ENCODE measurements at places on chromosomes 2 and 18. TPM values are rescaled to one million over a fixed set of nuclear protein-coding genes. Genes with fewer than 3 reads are reported as not detected.
A peak's percentile ranks its signal among the peaks of the same experiment; 100 is the strongest.

EN1 gene
- not detected for polyA plus RNA-seq

GYPC gene
- 103 TPM for polyA plus RNA-seq

GRCh38 chr2:240953426-240954410, 44.7 kb upstream of the SNED1 start:
- H3K36me3 ChIP-seq = no peaks in the 10 kb centered on the region
- no peak overlapping the region for H3K4me3 ChIP-seq
- H3K27ac ChIP-seq = no peak overlapping the region
- H3K4me1 ChIP-seq = peaks cover 6% of the 10 kb centered on the region
- H3K27me3 ChIP-seq = peaks cover 36% of the 10 kb centered on the region

DNA sequence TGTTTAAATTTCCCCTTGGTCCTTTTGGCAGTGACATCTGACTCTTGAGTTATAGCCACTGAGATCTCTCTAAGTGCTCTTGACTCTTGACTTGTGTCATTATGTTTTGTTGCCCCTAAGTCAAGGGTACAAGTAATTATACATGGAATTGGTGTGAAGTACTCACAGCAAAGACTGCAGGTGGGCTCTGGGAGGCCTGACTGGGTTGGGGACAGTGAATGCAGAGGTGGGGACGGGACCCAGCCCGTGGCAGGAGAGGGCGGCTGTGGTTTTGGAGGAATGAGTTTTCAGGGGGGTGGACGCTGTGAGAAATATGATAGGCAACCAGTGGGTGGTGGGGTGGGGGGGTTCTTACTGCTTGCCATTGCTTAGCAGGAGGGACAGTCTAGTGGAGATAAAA, 97.8 kb downstream of the NCK2 start:
- H3K4me1 ChIP-seq = peaks cover 3% of the 10 kb centered on the region
- H3K27ac ChIP-seq = no peak overlapping the region
- no peaks in the 10 kb centered on the region for H3K36me3 ChIP-seq

- no peak overlapping the region for H3K4me3 ChIP-seq
- DNase-seq = peak; percentile 68
- H3K4me1 ChIP-seq = peaks cover 3% of the 10 kb centered on the region
- H3K27ac ChIP-seq = no peak overlapping the region
These were observed 35.8 kb upstream of the CACNB4 start for GRCh38 chr2:152134488-152135280.

GRCh38 chr2:196586511-196586991, 53.0 kb upstream of the CCDC150 start:
- no peaks in the 10 kb centered on the region for H3K27me3 ChIP-seq
- no peak overlapping the region for H3K4me3 ChIP-seq
- H3K4me1 ChIP-seq = no peaks in the 10 kb centered on the region
- peak; percentile 86 for DNase-seq

GRCh38 chr18:79918615-79919011, 32.8 kb downstream of the SLC66A2 start:
- H3K27ac ChIP-seq = no peak overlapping the region
- peaks cover 51% of the 10 kb centered on the region for H3K36me3 ChIP-seq
- no peak for DNase-seq
- no peaks in the 10 kb centered on the region for H3K27me3 ChIP-seq
- H3K4me1 ChIP-seq = no peaks in the 10 kb centered on the region

- no peak overlapping the region for H3K27ac ChIP-seq
- H3K4me3 ChIP-seq = no peak overlapping the region
- H3K36me3 ChIP-seq = no peaks in the 10 kb centered on the region
- no peaks in the 10 kb centered on the region for H3K4me1 ChIP-seq
- H3K27me3 ChIP-seq = peaks cover 2% of the 10 kb centered on the region
- DNase-seq = no peak
These were observed 182.7 kb downstream of the UXS1 start for GRCh38 chr2:106011380-106011779.
